ENCODE measurements at places on chromosomes 5 and 9.
A peak's percentile ranks its signal among the peaks of the same experiment; 100 is the strongest.

DNA sequence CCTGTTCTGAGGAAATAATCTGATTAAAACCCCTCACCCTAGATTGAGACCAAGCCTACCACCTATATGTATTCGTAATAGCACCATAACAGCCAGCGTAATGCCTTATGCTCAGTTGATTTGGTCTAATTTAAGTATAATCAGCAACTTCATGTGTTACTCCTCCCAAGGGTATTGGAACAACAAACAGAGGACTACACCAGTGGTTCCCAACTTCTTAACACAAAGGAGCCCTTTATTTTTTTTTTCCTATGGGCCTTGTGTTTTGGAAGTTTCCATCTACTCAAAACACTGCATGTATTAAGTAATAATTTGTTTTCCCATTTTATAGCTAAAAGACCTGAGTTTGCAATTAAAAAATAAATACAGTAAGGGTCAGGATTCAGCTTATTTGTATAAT, 140.7 kb downstream of the ADAMTSL1 start:
- no peak for DNase-seq

DNA sequence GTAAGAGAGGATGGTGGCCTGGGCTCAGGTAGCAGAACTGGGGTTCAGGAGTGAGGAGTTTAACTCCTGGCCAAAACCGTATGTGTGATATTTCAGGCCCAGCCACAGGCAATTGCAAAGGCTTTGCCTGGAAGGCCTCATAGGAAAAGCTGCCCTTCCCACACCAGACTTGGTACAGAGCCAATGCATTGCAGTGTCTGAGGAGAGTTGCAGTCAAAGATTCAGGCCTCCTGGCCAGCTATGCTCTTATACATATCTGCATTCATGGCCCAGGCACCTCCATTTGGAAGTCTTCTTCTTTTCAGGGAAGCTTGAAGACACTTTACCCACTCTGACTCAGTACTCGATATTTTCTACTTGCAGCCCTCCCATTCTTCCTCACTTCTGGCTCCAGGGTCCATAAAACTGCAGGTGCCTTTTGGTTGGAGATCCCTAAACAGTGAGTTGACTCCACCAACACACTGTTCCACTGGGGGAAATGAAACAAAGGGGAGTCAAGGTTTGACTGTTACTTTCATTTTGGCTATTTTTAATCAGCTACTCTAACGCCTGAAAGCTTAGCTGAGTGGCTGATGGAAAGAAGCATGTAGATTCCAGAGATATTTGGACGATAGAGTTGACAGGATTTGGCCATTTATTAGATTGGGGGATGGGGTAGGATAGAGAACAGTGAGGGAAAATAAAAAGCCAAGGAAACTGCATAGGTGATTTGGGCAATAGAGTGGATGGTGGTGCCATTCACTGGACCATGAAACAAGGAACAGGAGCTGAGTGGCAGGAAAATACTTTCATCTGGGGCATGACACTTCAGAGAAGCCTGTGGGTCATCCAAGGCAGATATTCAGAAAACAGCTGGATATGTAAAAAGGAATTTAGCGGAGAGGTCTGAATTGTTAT, 30.6 kb upstream of the IL33 start:
- DNase-seq, result no peak

GRCh38 chr5:180350711-180351465, 2.2 kb downstream of the GFPT2 start:
- peak; percentile 67 for DNase-seq

DNA sequence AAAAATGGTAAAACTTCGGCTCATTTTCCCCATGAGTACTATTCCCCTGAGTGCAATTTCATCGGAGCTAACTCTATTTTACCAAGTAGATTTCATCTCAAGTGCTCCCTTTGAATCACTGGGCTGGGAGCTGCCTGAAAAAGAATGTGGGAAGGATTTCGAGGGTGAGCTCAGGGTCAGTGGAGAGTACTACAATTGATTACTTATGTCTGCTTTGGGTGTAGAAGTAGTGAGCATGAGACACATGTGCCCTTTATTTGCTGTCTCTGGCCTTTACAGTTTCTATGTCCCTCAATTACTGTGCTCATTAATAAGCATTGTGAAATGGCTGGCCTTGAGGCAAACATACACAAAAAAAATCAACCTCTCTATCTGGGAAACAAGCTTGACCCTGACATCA, 172.7 kb upstream of the RFX3 start:
- no peak for DNase-seq

GRCh38 chr5:153792305-153792704, 246.4 kb downstream of the FAM114A2 start:
- no peak for DNase-seq

DNA sequence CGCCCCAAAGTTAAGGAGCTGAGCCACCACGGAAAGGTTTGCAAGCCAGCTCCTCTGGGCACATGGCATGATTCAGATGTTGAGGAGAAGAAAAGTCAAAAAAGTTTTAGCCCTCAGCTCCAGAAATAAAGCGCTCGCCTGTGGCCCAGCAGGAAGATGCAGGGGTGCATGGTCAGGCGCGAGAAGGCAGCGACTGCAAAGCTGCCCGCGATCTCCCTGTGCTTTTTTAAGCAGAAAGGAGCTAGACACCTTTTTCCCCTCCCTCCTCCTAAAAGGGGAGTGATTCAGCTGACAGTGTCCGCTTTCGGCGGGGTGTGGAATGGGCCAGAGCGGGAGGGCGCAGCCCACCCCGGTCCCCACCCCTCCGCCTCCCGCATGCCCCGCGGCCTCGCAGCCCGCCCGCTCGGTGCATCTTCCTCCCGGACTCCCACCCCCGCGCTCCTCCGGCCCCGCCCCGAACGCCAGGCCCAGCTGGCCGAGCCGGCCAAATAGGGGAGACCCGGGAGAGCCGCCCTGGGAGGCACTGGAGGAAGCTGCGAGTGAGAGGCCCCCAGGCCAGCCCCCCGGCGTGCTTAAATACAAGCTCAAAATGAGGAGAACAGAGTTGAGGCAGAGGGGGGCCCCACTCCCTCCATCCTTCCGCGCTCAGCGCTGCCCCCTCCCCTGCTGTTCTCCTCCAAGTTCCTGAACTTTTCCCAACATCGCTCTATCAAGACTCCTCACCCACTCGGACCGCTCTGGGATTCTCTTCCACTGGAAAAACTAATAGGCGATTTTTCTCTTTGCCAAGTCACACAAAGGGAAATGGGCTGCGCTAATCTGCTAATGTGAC, at the start of gene ADAMTS12:
Gene ADAMTS12, minus strand, starts transcription at position 203 of the 832 bp plus-strand sequence. Its CDS starts 134 bp downstream, at position 69.
- no peak for DNase-seq

DNA sequence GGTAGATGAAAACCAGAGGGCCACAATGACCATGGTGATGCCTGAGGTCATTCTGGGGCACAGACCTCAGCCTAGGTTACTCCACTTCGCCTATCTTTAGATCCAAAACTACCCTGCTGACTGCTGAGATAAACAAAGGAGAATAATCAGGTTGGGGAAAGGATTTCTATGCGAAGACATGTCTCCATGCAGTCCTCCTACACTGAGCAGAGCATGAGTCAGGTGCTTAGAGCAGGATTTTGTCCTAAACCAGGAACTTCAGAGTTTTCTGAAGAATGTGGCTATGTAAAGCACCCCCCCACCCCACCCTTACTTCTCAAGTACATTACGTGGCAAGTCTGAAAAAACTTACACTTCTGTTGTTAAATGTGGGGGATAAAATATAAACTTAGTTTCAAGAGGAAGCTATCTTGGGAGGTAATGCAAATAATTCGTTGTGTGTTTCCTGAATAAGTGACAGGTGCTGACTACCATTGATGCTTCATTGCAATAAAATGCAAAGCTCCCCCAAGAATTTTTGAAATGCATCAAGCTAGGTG, 19.4 kb downstream of the PDCD1LG2 start:
- no peak for DNase-seq
